NCI-H1436 treated with DMSO at 0.1 percent for 48 hours (cell line): ENCODE measurements at places on chromosomes 3 and 15.

GRCh38 chr3:29099775-29100174, 181.1 kb upstream of the RBMS3 start:
- no peak for DNase-seq

- no peak for DNase-seq
These were observed 15.0 kb downstream of the IL12A start for GRCh38 chr3:160003520-160004128.

GRCh38 chr3:143001034-143001368, 369 bp upstream of the U2SURP start:
- DNase-seq: no peak

DNA sequence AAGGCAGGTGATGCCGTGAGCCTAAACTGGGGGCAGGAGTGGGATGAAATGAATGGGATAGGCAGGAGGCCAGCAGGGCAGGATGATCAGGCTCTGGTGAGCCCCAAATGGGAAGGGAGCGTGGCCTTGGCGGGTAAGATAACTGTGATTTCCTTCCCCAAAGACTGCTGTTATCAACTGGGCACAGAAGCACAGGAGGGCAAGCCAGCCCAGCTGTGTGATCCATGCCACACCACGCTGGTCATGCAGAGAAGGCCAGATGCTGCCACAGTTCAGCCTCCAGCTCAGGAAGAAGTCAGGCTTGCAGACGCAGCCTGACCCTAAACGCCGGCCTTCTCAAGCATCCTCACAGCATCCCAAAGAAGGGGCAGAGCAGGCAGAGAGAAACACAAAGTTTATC, 52.1 kb upstream of the GNB5 start:
- DNase-seq: no peak

DNA sequence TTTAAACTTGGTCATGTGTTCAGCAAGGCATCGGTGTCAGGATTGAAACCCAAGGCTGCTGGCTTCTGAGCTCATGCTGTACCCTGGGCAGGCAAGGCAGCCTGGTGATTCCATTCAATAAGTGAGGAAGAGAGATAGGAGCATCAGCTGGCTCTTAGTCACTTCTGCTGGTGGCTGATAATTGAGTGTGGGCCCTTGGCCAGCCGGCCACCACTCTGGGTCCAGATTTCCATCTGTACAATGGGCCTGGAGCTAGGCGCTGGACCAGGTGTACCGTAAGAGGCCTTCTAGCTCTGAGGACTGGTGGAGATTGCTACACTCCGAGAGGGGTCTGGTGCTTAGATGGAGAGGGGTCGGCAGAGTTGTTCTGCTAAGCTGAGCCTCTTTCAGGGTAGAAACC, 4.3 kb downstream of the CD276 start:
- DNase-seq: no peak

GRCh38 chr15:75694241-75695182, 18.1 kb downstream of the CSPG4 start:
- no peak for DNase-seq

DNA sequence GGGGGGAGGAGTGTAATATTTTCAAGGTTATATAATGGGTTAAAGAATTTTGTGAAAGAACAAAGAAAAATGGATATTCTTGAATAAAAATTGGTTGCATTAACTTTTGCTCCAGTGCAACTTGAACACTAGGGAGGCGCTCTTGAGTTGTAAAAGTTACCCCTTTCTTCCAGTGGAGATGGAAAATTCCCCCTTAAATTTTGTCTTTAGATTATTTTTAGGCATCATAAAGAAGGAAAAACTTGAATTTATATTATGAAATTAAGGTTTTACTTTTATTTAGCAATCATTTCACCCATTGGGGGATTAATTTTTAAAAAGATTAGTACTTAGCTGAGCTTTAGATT, 550 bp upstream of the CHD2 start:
- no peak for DNase-seq

DNA sequence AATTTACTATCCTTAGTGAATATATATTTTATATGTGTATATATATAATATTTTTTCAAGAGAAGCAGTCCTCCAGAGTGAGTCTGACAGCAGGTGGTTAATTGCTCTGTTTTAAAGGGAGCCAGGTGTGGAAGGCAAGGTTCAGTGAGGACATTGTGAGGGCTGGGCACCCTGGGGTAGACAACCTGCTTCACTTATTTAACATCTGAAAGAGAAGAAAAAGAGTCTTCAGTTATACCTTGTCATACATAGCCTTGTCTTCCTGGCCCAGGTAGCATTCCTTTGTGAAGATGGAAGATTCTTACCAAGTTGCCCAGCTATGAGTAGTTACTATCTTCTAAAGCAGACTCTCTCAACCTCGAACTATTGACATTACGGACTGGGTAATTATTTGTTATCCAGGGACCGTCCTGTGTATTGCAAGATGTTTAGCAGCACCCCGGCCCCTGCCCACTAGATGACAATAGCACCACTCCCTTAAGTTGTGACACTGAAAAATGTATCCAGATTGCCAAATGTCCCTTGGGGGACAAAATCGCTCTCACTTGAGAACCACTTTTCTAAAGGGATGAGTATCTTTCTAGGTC, 336.0 kb upstream of the TRIM42 start:
- DNase-seq: no peak

DNA sequence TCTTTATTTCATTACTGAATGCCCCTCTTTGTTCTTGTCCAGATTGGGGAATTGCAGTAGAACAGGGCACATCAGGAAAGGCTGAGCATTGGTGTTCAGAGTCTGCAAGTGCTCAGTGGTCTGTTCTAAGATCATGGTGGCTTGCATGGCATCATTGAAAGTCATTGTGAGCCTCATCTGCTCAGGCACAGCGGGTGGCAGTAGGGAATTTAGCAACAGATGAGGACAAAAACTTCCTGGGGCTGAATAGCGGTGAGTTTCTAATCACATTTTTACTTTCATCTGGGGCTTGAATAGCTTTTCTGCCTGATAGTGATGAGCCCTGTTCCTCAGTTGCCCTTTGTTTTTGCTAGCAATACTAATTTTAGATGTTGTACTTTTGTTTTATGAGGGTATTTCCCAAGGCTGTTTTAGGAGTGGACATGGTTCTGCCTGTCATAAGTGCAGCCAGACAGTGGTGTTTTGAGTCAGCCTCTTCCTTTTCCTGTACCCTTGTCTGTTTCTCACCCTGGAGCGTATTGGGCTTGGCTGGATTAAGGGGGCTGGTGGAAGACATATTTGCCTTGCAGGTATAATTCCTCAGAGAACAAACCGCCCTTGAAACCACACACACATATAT, 127.2 kb upstream of the IL12A start:
- DNase-seq: no peak

DNA sequence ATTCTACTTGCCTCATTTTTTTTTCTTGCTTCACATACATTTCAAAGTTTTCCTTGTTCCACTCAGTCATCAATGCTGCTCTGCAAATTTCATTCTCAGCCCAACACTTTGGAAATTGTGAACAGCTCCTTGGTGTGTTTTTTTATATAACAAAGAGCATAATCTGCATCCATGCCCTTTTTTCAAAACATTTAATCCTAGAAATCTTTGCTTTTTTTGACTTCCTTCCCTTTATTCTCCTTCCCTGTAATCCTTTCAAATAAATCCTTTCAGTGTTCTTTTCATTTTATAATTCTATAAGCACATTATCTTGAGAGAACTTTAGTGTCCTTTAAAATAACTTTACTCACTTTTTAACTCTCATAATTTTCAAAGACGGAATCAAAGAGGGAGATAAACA, 1150.8 kb downstream of the SI start:
- no peak for DNase-seq

DNA sequence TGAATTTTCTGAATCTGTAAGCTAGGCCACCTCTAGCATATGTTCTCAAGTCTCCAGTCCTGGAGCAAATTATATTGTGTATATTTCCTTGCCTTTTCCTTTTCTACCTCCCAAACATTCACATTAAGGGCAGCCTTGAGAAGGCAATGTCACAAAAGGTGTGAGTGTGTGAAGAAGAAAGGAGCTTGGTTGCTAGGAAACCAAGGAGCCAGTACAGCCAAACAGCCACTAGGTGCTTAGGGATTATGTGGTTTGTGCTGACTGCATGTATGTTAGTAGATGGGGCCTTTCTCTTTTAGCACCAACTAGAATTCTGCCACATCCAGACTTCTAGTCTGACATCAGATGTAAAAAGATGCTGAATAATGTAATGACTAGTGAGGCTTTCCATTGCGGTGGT, 118.8 kb upstream of the DAZL start:
- DNase-seq: no peak

DNA sequence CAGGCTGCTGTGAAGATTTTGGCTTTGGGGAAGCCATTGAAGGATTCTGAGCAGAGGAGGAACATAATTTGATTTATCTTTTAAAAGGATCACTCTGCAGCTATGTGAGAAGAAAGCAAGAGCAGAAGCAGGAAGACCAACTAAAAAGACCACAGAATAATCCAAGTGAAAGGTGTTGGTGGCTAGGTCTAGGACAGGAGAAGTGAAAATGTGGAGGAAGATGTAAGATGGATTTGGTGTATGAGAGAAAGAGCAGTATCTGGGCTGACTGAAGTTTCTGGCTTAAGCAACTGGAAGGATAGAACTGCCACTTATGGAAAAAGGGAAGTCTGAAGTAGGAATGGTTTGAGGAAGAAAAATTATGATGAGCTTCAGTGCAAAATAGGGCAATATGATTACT, 62.0 kb downstream of the SFMBT1 start:
- DNase-seq: no peak

DNA sequence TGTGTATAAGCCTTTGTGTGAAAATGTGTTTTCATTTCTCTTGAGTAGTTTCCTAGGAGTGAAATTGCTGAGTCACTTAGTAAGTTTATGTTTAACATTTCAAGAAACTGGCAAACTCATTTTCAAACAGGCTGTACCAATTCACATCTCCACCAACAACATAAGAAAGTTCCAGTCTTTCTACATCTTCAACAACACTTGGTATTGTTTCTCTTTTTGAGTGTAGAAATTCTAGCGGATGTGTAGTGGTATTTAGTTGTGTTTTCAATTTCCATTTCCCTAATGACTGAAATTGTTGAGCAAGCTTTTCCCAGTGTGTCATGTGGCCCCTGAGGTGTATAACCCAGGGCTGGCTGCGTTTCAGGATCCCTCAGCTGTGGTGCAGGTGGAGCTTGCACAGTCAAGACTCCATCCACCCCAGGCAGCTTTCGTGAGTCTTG, 258.5 kb downstream of the PDCD6IP start:
- DNase-seq: no peak

GRCh38 chr3:68070186-68070585, 415.8 kb upstream of the SUCLG2 start:
- DNase-seq: no peak

DNA sequence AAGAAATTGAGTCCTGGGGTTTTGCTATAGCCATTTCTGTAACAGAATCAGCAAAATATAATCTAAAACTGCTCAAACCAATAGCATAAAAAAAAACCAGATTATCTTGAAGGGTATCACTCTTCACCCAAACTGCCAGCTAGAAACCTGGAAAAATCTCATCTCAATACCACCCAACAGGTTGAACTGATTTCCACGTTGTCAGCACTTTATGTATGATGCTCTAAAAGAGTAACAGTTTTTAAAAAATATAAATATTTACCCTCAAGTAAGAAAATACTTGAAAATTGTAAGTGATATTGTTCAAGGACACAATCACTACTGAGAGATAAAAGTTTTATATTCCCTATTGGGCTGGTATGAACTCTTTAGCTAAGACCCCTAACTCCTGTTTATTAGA, 451.3 kb downstream of the EPHA3 start:
- no peak for DNase-seq

DNA sequence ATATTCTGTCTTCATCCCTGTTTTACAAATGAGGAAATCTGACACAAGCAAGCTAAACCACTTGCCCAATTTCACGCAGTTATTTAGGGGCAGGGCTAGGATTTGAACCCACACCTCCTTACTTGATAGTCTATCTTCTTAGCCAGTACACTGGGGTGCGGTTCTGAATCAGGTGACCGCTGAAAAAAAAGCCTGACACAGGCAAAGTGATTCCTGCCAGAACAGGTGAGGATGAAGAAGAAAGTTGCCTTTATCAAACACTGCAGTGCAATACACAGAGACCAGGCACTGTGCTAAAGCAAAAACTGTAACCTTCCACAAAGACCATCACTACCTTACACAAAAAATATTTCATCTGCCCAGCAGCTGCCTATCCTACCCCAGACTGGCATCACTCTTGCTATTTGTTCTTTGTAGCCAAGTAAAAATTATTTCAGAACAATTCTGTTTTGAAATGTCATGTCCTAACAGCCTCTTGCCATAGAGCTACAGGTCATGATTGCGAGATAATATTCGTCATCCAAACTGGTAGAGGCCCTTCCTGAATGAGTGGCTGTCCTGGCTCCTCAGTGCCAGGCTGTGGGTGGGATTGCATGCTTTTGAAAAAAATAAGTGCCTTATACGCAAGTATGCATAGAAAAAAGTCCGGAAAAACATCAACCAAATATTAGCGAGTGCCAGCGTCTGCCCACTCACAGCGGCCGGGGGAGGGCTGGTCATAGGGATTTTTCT, 142.3 kb upstream of the TPM1 start:
- no peak for DNase-seq

- DNase-seq: no peak
These were observed 56.9 kb upstream of the MEF2A start for GRCh38 chr15:99508852-99509251.

DNA sequence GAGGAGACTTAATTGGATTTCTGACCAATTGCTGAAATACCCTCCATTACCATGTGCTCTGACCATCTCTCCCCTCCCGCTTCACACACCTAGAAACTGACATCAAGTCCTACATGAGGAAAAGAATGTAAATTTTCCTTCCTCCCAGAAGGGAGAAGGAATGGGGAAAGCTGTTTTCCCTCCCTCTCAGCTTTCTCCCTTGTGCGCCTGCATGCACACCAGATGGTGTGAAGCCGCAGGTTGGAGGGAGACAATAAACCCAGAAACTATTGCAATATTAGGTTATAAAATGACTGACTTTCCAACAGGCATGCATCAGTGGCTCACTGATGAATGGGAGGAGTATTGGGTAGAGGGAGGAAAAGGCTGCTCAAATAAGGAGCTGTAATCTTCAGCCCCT, 50.9 kb downstream of the MB21D2 start:
- no peak for DNase-seq

GRCh38 chr3:151675858-151676615, 57.7 kb upstream of the AADACL2 start:
- no peak for DNase-seq

DNA sequence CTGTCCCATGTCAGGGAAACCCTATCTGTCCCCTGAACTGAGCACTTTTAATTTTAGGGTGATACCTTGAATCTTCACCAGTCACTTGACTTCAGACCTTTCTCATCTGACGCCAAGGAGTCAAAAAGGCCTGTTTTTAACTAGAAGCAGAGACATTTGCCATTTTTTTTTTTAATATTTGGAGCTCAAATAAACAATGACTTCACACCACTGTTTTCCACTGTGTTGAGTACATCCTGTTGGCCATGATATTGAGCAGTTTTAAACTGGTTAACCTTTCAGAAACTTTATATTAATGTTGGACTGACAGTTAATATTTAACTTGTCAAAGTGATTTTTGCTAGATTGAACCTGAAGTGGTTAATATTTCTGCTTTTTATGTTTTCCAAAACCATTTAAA, 28.2 kb downstream of the DAG1 start:
- DNase-seq: no peak

DNA sequence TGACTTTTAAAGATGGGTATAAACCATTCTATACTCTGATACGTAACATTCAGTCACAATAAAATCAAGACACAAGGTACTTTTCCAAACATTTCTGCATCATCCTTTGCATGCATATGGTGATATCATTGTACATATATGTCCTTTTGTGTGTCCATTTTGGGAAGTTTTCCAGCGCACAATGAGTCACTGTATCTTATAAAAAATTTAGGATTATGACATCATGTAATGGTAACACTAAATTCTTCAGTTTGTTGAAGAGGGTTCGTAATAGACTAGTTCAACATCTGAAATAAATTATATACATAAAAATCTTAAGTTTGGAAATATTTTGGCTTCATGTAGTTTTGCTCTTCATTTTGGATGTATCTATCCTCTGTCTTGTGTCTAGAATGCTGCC, 480.9 kb downstream of the ROBO1 start:
- DNase-seq: no peak
